ENCODE measurements at places on chromosomes 11 and 22. TPM values are rescaled to one million over a fixed set of nuclear protein-coding genes. Genes with fewer than 3 reads are reported as not detected.

GRCh38 chr11:131235328-131236298 is 134.8 kb upstream of the NTM start:
- H3K27ac ChIP-seq = no peak overlapping the region
- H3K4me3 ChIP-seq = no peak overlapping the region
- DNase-seq = no peak
- no peaks in the 10 kb centered on the region for H3K4me1 ChIP-seq

DNA sequence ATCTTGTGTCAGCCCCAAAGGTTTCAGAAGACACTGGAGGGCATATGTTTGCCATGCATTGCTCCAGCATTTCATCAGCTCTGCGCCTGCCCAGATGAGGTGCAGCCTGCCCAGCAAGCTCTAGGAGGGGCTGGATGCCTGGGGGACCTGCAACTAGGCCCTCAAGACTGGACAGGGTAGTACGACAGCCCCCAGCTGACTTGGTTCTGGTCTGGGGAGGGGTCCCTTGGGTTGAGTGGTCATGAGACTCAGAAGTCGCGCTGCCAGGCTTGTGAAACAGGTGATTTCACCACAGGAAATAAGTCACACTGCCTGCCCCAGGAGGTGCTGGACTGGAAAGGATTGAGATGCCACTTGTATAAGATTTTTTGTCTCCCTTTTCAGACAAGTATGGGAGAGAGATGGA is 23.4 kb downstream of the TPBGL start:
- no peaks in the 10 kb centered on the region for H3K36me3 ChIP-seq
- H3K27ac ChIP-seq = no peak overlapping the region
- H3K4me3 ChIP-seq = no peak overlapping the region
- H3K4me1 ChIP-seq = no peaks in the 10 kb centered on the region

DNA sequence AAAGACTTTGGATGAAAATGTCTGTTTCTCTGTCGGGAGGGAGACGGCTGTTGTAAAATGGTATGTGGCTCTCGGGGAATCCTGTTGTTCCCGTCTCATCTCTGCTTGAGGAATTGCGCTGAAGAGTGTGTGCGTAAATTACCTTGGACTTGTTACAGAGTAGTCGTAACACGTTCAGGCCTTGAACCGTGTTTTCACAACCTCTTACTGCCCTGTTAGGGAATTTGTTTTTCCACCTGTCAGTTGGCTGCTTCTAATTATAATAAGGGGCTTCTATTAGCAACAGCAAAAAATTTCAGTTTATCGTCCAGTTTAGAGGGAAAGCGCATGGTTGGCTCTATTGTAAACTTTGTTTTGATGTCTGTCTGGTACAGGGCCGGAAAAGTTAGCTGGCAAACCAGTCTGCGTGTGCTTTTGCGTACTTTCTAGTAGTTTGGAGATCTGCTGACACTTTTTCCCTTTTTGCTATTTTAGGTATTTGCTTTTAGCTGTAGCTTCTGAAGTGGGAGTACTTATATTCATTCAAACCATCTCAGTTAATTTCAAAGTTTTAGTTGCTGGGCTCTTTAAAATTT is 1.5 kb downstream of the HIPK3 start:
- no peaks in the 10 kb centered on the region for H3K36me3 ChIP-seq
- H3K4me3 ChIP-seq = peak overlapping the region; percentile 88
- no peak for DNase-seq
- no peaks in the 10 kb centered on the region for H3K27me3 ChIP-seq
- H3K27ac ChIP-seq = peak overlapping the region; percentile 96
- peaks cover 15% of the 10 kb centered on the region for H3K4me1 ChIP-seq

DNA sequence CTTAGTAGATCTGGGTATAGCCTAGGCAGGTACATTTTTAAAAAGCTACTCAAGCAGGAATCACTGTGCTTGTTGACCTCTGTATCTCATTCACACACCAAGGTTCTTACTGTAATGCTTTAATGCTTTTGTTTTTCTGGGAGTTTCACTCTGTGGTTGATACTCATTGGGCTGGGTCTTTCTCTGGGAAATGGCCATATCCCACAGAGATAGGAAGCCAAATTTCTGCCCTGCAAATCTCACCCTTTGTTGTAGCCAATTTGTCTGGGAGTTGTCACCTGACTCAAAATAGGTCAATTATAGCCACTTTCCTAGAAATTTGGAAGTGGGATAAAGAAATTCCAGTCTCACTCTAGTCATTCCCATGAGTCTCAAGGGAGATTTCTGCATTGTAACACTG is 195.8 kb upstream of the BDNF start:
- H3K4me1 ChIP-seq = no peaks in the 10 kb centered on the region
- no peak for DNase-seq
- H3K36me3 ChIP-seq = no peaks in the 10 kb centered on the region
- no peaks in the 10 kb centered on the region for H3K27me3 ChIP-seq
- H3K27ac ChIP-seq = no peak overlapping the region

- H3K36me3 ChIP-seq = peaks cover 4% of the 10 kb centered on the region
- no peak for DNase-seq
- H3K4me3 ChIP-seq = no peak overlapping the region
- no peaks in the 10 kb centered on the region for H3K27me3 ChIP-seq
Observed at GRCh38 chr11:108278546-108278945, 55.7 kb downstream of the ATM start.

GRCh38 chr11:46588915-46589314 is 4.9 kb downstream of the AMBRA1 start:
- no peaks in the 10 kb centered on the region for H3K27me3 ChIP-seq
- no peak for DNase-seq
- no peak overlapping the region for H3K27ac ChIP-seq
- no peaks in the 10 kb centered on the region for H3K36me3 ChIP-seq

DNA sequence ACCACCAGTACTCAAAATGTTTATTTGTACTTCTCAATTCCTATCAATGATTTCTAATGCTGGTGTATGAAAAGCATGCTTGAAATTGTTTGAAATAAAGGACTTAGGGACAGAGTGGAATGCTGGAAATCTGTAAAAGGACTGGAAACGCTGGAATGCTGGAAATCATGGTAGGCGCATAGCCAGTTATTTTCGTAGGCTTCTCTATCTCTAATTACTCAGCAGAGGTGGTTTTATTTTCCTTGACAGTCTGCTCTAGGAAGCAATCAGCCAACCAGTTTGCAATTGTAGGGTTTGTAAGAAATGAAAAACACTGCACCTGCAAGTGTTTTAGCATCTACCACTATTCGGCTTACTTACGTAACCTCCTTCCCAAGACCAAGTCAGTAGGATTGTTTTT is 788 bp downstream of the LIN7C start:
- H3K27me3 ChIP-seq = no peaks in the 10 kb centered on the region
- DNase-seq = no peak
- H3K36me3 ChIP-seq = peaks cover 2% of the 10 kb centered on the region
- H3K4me3 ChIP-seq = peak overlapping the region; percentile 100
- peaks cover 17% of the 10 kb centered on the region for H3K4me1 ChIP-seq
- peak overlapping the region; percentile 91 for H3K27ac ChIP-seq

DNA sequence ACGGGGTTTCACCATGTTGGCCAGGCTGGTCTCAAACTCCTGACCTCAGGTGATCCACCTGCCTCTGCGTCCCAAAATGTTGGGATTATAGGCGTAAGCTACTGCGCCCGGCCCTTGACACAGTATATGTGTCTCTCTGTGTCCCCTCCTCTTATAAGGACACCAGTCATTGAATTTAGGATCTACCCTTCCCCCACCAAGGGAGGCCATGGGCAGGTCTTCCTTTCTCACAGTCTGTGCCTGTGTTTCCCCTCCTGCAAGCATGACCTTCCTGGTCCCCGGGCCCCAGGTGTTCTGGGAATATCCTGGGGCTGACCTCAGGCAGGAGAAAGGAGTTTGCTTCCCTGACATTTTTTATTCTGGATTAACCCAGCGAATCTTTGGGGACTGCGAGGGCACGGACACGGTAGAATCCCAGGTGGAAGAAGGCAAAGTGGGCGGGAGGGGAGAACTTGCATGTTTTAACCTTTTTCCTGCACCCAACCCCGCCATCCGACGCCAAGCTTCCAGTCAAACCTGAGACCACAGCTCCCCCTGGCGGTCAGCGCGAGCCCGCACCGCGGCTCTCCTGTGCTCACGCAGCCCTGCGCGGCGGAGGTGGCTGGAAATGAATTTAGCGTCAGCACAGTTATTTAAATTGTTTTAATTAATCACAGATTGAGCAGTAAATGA is 42.1 kb upstream of the ISX start:
- no peak overlapping the region for H3K27ac ChIP-seq
- H3K36me3 ChIP-seq = no peaks in the 10 kb centered on the region
- H3K4me1 ChIP-seq = no peaks in the 10 kb centered on the region
- H3K4me3 ChIP-seq = no peak overlapping the region

- no peak overlapping the region for H3K4me3 ChIP-seq
- DNase-seq = no peak
- peaks cover 14% of the 10 kb centered on the region for H3K27me3 ChIP-seq
- no peaks in the 10 kb centered on the region for H3K36me3 ChIP-seq
- H3K27ac ChIP-seq = no peak overlapping the region
- H3K4me1 ChIP-seq = peaks cover 6% of the 10 kb centered on the region
Observed at GRCh38 chr11:45259592-45259991, 26.5 kb downstream of the SYT13 start.

GRCh38 chr22:33260498-33260897 is 202.3 kb upstream of the SYN3 start:
- no peak overlapping the region for H3K4me3 ChIP-seq
- no peaks in the 10 kb centered on the region for H3K4me1 ChIP-seq
- H3K27me3 ChIP-seq = peaks cover 13% of the 10 kb centered on the region
- no peaks in the 10 kb centered on the region for H3K36me3 ChIP-seq
- DNase-seq = no peak

The ABTB2 gene
- polyA plus RNA-seq = 1.0 TPM

The OR2D2 gene
- 0.14 TPM for polyA plus RNA-seq

The SYT7 gene
- 4.4 TPM for polyA plus RNA-seq

The OR51B2 gene
- not detected for polyA plus RNA-seq

The SART1 gene
- polyA plus RNA-seq = 14.7 TPM
